Left ventricle myocardium inferior (tissue), 1 donor: ENCODE measurements at places on chromosomes 1 and 21. TPM values are rescaled to one million over a fixed set of nuclear protein-coding genes. Genes with fewer than 3 reads are reported as not detected.
A peak's percentile ranks its signal among the peaks of the same experiment; 100 is the strongest.

CDC42BPA gene
- 35.1 TPM for total RNA-seq

RHD gene
- not detected for total RNA-seq

- DNase-seq, result no peak
These were observed 641 bp upstream of the CFAP107 start for GRCh38 chr1:12745126-12745991.

GRCh38 chr1:189775343-189775742, 702.3 kb downstream of the BRINP3 start:
- DNase-seq, result no peak

DNA sequence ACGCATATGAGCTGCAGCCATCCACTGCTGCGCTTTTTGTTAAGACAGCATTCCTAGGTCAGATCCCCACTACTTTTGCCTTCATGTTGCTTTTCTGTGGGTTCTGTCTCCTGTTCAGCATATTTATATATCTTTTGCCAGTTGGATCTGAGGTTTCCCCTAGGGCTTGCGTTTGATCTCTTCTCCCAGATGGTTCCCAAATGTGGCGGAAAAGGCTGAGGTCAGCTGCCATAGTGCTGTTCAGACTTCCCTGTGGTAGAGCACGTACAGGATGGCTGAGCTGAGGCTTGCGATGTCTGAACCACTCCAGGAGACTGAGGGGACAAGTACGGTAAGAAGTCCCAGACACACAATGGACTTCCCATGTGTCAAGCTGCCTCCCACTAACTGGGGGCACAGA, 39.8 kb downstream of the COL6A1 start:
- no peak for DNase-seq

DNA sequence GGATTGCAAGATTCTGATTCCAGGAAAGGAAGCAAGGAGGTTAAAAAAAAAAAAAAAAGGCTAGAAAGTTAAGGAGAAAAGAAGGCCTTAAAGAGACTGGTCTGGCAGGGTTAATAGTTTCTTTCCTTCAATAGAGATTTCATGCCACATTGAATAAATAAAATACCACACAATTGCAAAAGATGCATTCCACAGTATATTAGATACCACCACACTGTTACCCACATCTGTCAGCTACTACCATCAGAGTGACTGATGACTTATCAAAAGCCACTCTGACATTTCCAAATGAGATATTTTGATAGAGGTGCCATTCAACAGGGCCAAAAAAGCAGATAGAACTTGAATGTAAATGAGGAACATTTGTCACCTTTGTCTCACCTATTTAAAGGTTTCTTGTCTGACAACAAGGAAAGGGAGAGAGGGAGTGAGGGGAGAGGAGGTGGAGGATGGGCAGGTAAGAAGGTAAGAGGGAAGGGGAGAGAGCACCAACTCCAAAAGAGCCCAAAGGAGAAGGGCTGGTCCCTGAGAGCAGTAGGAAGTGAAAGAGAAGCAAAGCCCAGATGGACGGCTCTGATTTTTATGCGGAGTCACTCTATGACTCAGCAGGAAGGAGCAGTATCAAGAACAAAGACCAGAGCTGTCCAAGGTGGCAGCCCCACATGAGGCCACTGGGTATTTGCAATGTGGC, 38.3 kb downstream of the LRRN2 start:
- DNase-seq, result no peak

C1QTNF12 gene
- total RNA-seq, result 0.55 TPM

- DNase-seq, result no peak
These were observed 64.1 kb upstream of the TMEM51 start for GRCh38 chr1:15089258-15089992.

DNA sequence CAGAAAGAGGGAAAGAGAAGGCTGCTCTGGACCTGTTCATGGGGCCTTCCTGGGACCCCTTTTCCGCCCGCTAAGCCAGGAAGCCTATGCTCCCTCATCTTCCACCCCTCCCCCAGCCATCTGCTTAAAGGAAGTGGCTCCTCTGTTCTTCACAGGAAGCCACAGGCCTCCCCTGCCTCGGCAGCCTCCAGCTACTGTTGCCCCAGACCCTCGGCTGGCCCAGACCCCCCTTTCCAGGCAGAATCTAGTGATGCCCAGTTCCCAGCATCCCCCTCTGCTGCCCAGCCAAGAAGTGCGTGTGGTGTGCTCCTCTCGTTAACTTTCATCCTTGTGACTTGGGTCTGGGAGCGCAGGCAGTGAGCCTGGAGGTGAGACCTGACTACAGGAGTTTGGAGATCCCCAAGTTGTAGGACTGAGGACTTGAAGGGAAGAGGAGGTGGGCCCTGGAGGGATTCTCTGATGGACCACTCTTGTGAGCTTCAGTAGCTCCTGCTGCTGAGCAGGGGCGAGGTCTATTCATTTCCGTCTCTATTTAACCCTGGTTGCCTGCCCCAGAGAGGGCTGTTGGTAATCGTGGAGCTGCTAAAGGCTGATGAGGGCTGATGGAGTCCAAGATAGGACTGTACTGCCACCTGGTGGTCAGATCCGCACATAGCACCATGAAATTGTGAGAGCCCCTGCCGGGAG, 9.1 kb downstream of the IFI6 start:
- peak; percentile 80 for DNase-seq

DNA sequence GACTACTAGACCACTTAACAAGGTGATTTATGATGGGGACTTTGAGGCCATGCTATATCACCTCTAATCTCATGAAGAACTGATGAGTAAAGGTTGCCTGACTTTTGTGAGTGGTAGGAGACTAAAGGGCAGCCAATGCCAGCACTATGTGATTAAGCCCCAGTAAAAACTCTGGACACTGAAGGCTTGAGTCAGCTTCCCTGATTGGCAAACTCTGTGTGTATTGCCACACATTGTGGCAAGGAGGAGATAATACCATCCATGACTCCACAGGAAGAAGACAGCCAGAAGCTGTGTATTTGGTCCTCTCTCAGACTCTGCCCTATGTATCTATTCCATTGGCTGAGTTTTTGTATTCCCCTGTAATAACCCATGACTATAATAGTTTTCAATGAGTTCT, 413.3 kb upstream of the ZRANB2 start:
- no peak for DNase-seq

SLC30A2 gene
- 7.1 TPM for total RNA-seq

GRCh38 chr1:155993595-155993994, 15.2 kb upstream of the ARHGEF2 start:
- no peak for DNase-seq

DNA sequence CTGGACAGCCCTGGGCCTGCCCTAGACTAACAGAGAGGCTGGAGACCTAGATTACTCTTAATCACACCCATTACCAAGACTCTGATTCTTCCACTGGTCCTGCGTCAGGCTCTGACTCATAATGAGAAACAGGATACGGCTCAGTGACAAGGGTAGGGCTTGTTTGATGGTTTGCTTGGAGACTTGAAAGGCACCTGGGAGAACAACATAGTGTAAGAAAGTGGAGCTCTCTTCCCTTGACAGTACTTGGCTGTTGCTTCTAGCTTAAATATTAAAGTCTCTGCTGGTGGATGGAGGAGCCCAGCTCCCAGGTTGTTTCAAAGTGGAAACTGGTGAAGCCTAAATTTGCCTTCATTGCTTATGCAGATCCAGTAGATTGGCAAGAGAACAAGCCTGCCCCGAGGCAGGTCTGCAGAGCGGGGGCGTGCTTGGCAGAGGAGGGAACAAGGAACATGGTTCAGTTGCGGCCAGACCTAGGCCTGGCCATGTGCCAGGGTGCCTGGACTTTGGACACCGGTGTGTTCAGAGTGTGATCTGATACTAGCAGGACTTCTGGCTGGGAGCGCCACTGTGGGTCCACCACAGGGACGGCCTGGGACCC, 480.6 kb downstream of the CAMTA1 start:
- DNase-seq, result no peak

DNA sequence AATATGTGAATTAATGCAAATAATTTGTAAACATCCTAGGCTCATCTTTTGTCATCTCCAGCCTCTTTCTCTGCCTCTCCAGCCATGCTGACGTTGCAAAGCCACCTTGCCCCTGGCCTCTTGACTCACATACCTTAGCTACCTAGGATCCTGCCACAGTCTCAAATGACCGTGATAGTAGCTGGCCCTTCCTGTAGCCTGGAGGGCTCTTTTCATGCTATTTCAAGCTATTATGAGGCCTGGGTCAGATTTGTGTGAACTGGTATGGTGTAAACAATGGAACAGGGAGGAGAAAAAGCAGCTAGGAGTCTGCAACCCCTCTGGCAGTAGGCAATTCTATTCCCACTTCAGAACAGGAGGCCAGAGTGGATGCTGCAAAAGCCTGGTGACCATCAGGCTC, 337.7 kb downstream of the DISC1 start:
- DNase-seq, result no peak

- no peak for DNase-seq
These were observed 78.2 kb downstream of the PGBD5 start for GRCh38 chr1:230347896-230348295.

RNU1-1 gene
- total RNA-seq, result 6,072 TPM

- no peak for DNase-seq
These were observed 71.0 kb downstream of the PDE9A start for GRCh38 chr21:42724226-42724920.
